ENCODE measurements at places on chromosomes 13 and 19.

- peak; percentile 76 for DNase-seq
Observed at GRCh38 chr13:33872005-33872351, 54.0 kb downstream of the RFC3 start.

- DNase-seq, result peak; percentile 52
Observed at GRCh38 chr19:55005684-55006488, 32.2 kb downstream of the GP6 start.

GRCh38 chr13:109427148-109427547 is 359.2 kb downstream of the IRS2 start:
- peak; percentile 65 for DNase-seq

DNA sequence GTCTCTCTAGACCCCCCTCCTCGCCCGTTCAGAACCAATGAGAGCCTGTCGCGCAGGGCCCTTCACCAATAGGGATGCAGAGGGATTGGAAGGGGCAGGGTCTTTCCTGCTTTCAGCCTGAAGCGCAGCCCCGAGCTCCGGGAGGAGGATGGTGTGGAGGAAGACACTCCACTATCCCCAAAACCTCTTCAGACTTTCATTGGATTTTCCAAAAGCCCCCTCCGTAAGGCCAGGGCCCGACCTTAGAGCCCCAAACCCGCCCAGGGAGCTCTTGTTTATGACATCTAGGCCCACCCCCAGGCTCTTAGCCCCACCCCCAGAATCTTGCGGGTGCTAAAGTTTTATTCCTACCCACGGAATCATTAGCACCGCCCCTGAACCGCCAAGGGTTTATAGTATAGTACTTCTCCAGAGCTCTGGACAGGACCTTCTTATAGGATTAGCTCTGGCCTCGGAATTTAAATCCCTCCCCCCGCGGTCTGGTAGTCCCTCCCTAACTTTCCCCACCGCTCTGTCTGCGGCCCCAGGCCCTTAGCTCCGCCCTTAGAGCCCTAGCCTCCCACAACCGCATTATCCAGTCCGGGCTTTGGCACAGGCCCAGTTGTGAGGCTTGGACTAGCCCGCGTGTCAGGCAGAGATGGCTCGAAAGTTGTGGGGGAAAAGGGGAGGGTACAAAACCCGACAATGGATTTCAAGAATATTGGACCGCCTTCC is 6.6 kb upstream of the EML2 start:
- peak; percentile 99 for DNase-seq

- DNase-seq, result peak; percentile 7
Observed at GRCh38 chr13:71964491-71965100, 97.6 kb upstream of the DACH1 start.

DNA sequence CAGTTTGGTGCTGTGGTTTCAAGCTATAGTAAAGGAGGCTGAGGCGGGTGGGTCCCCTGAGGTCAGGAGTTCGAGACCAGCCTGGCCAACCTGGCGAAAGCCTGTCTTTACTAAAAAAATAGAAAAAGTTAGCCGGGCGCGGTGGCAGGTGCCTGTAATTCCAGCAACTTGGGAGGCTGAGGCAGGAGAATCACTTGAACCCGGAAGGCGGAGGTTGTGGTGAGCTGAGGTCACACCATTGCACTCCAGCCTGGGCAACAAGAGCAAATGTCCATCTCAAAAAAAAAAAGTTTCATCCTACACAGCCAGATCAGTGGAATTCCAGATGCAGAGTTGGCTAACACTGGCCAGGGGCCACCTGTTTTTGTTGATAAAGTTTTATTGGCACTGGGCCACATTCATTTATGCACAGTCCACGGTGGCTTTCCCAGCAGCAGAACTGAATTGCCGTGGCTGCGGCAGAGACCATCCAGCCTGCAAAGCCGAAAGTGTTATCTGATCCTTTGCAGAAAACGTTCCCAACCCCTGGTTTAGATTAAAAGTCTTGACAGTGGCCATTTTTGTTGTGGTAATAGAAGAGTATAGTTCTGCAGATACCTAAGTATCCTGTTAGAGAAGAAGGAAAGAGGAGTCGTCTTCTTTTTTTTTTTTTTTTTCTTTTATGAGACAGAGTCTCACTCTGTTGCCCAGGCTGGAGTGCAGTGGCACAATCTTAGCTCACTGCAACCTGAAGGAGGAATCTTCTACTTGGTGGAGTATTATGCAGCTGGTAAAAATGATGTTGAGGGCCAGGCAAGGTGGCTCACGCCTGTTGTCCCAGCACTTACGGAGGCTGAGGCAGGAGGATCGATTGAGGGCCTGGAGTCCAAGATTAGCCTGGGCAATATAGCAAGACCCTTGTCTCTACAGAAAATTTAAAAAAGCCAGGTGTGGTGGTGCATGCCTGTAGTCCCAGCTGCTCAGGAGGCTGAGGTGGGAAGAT is 8.7 kb downstream of the NCLN start:
- peak; percentile 15 for DNase-seq

- no peak for DNase-seq
Observed at GRCh38 chr13:49865218-49865617, 70.9 kb downstream of the SPRYD7 start.

- DNase-seq, result no peak
Observed at GRCh38 chr13:113110852-113111315, 5.3 kb downstream of the F7 start.

- DNase-seq, result no peak
Observed at GRCh38 chr13:91157273-91158016, 190.0 kb upstream of the MIR17HG start.

- DNase-seq, result peak; percentile 55
Observed at GRCh38 chr13:39317291-39317690, 279.0 kb downstream of the NHLRC3 start.

GRCh38 chr19:1505991-1506881 is 6.6 kb downstream of the ADAMTSL5 start:
- DNase-seq, result no peak

- no peak for DNase-seq
Observed at GRCh38 chr13:112893207-112893569, 75.8 kb upstream of the MCF2L start.

GRCh38 chr13:77628170-77628569 is 69.3 kb upstream of the SLAIN1 start:
- DNase-seq, result no peak

- DNase-seq, result peak; percentile 76
Observed at GRCh38 chr13:109704771-109705635, 81.4 kb downstream of the IRS2 start.

- DNase-seq, result no peak
Observed at GRCh38 chr13:33859691-33860303, 41.8 kb downstream of the RFC3 start.

DNA sequence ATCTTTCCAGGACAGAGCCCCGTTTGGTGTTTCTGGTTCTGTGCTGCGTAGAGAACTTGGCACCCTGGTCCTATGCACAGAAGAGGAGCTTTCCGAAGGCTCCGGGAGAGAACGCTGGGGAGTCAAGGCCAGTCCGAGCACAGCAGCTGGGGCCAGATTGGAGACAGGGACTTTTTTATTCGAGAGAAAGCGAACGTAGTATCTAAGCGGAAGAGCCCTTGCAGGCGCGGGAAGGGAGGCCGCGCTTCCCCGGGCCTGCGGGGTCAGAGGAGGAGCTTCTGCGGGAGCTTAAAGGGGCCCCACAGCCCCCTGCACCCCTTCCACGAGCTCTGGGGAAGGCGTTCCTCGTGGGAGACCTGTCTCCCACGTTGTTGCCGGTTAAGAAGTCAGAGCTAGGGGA is 48.6 kb upstream of the ARHGEF7 start:
- no peak for DNase-seq

- DNase-seq, result peak; percentile 71
Observed at GRCh38 chr13:50222569-50223332, 207.5 kb downstream of the KCNRG start.

- DNase-seq, result no peak
Observed at GRCh38 chr13:35711909-35712308, 235.4 kb upstream of the MAB21L1 start.

DNA sequence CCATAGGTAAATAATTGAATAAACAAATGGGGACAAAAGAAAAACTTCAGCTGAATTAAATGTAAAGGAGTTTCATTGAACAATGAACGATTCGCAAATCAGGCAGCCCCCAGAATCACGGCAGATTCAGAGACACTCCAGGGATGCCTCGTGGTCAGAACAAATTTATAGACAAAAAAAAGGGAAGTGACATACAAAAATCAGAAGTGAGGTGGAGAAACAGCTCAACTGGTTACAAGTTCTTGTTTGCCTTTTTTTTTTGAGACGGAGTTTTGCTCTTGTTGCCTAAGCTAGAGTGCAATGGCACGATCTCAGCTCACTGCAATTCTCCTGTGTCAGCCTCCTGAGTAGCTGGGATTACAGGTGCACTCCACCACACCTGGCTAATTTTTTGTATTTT is 5.7 kb downstream of the ZNF566 start:
- no peak for DNase-seq

- no peak for DNase-seq
Observed at GRCh38 chr13:70505809-70506208, 397.6 kb upstream of the KLHL1 start.

GRCh38 chr13:107348925-107349324 is 781.0 kb upstream of the ARGLU1 start:
- DNase-seq, result peak; percentile 86

GRCh38 chr19:49930483-49931011 is 1.2 kb upstream of the NUP62 start:
- no peak for DNase-seq

DNA sequence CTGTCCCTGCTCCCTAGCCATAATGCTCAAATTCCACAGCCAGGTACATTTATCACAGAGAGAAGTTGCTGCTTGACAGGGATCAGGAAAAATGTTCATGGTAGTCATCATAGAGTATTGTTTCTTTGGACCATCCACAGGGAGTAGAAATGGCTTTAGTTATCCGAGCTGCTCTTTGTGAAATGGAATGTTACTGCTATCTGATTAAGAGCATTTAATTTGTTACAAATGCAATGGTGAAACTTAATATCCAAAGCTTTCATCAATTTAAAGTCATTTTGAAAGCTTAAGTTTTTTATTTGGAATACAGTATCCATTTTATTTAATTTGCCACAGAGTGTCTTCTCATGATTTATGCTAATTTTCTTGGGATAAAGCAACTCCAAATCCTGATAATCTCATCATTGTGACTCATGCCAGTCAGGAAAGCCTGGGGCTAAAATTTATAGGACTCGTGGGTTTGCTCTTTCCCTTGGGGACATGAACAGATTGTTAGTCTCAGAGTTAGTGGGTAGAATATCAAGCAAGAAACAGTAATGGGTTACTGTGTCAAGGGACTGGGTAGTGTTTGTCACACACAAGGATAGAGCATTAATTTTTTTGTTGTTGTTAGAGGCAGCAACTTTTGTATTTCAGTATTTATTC is 59.8 kb downstream of the SCEL start:
- DNase-seq, result no peak

DNA sequence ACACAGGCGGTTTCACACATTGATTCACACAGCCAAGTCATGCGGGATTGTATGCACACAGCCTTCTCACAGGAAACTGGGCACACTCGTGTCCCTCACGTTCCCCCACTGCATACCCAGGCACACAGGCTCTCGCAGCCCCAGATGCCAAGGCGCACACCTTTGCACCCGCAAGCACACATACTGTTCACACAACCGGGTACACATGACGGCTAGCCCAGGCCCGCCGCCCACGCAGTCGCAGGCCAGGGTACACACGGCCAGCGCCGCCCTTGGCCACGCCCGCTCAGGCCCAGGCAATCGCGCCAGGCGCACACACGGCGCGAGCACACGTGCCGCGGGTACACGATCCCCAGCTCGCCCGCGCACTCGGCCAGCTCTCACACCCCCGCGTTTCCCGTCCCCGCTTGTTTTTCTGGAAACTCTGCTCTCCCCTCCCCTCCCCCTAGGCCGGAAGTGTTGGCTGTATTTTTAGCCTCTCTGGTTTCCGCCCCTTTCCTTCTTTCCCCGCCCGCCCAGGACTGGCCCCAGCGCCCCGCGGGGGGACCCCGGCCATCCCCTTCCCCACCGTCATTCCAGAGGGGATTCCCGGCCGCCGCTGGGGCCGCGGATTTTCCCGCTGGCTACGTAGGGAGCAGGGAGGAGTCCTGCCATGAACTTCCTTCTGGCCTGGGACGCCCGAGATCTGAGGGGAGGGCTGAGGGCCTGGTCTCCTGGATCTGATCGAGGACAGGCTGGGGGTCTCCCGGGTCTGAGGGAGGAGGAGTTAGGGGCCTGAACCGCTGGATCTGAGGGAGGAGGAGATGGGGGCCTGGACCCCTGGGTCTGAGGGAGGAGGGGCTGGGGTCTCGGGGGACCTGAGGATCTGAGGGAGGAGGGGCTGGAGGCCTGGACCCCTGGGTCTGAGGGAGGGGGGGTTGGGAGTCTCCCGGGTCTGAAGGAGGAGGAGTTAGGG is 4.0 kb upstream of the ZFP36 start:
- DNase-seq, result peak; percentile 88

DNA sequence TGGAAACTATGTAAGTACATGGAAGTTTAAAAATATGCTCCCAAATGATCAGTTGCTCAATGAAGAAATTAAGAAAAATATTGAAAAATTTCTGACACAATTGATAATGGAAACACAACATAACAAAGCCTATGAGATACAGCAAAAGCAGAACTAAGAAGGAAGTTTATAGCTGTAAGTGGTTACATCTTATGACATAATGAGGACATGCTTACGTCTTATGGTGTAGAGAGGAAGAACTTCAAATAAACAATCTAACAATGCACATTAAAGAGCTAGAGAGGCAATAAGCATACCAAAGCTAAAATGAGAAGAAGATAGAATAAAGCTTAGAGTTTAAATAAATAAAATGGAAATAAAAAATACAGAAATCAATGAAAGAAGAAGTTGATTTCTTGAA is 50.0 kb upstream of the CEACAM21 start:
- DNase-seq, result no peak

- DNase-seq, result no peak
Observed at GRCh38 chr19:13681509-13681908, 82.8 kb upstream of the MRI1 start.

DNA sequence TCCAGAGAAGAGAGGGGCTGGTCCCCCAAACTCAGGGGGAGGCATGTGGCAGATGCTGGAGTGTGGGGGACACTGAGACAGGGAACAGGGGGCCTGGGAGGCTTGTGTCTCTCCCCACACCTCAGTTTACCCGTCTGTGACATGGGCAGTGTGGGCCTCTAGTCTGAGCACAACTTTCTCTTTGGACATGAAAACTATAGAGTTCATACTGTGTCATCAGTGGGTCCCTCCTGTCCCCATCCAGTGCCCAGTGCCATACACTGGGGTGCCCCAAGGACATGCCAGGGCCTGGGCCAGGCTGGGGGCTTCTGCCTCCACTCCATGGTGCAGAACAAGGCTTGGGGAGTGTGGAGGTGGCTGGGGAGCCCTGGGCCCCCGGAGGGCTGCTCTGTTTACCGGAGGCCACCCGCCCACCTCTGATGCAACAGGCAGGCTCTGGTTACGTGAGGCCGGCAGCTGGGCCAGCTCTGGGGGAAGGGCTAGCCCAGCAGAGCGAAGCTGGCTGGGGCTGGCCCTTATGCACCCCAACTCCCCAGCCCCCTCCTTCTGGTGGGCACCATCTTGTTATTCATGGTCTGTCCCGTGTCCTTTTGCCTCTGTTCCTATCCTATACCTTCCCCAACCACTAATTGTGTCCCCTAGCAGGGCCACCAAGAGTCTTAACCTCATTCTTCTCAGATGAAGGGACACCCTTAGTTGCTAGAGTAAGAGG is 1.9 kb upstream of the MEF2B start:
- DNase-seq, result peak; percentile 79

DNA sequence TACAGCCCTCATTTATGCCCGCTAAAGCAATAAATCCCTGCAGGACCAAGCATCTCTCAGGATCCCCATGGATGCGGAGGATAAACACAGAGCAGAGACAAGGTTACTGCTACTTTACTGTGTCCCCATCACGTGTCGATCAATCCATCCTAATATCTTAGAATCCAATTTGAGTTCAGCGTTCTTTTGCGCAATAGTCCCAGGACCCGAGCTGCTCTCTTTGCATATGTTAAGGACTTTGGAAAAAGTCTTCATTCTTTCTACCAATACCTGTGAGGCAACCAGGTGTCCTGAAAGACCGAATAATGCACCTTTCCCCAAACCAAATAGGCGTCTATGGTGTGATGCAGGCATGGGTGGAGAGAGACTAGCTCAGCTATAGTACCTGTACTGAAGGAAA is 38.0 kb upstream of the URAD start:
- no peak for DNase-seq
